ENCODE measurements at places on chromosomes 5 and 9. TPM values are rescaled to one million over a fixed set of nuclear protein-coding genes. Genes with fewer than 3 reads are reported as not detected.

GRCh38 chr9:95344735-95345325, 27.3 kb upstream of the FANCC start:
- no peaks in the 10 kb centered on the region for H3K27me3 ChIP-seq
- H3K4me3 ChIP-seq: no peak overlapping the region
- H3K4me1 ChIP-seq: peaks cover 5% of the 10 kb centered on the region

- DNase-seq: no peak
- H3K27ac ChIP-seq: no peak overlapping the region
- no peak overlapping the region for H3K4me3 ChIP-seq
These were observed 347.2 kb downstream of the DMAC1 start for GRCh38 chr9:7452378-7452777.

DNA sequence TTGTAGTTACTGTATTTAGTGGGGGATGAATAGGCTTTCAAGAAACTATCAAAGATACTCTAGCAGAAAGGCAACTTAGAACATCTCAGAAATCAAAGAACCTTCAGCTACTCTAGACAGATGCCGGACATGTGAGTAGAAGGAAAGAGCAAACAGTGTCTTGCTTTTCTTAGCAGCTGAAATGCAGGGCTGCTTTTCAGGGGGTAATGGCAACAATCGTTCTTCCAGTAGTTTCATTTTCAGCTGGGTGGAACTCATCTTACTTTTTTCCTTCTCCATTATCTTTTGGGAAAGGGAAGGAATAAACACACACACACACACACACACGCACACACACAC, 281.6 kb downstream of the CRB2 start:
- H3K4me3 ChIP-seq: peak overlapping the region; percentile 79
- no peaks in the 10 kb centered on the region for H3K36me3 ChIP-seq
- no peak overlapping the region for H3K27ac ChIP-seq
- H3K4me1 ChIP-seq: peaks cover 11% of the 10 kb centered on the region
- no peaks in the 10 kb centered on the region for H3K27me3 ChIP-seq

DNA sequence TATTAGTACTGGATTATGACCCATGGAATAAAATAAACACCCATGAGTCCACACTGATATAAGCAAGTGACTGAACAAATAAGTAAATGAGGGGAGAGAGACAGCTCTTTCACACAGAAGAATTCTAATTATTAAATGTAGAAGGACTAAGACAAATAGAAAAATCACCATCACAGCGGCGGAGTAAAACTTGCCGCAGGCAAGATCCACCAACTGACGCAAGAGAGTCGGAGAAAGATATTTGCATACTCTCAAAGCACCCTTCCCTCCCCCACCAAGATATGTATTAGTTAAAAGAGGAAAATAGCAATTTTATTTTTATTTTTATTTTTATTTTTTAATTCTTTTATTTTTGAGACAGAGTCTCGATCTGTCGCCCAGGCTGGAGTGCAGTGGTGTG, 14.6 kb upstream of the N4BP3 start:
- peaks cover 7% of the 10 kb centered on the region for H3K4me1 ChIP-seq
- H3K4me3 ChIP-seq: no peak overlapping the region
- no peaks in the 10 kb centered on the region for H3K27me3 ChIP-seq
- no peak overlapping the region for H3K27ac ChIP-seq

GRCh38 chr5:131254741-131255140, 9.1 kb upstream of the CDC42SE2 start:
- no peaks in the 10 kb centered on the region for H3K27me3 ChIP-seq
- peak overlapping the region; percentile 86 for H3K27ac ChIP-seq
- peak overlapping the region; percentile 100 for H3K4me3 ChIP-seq
- H3K36me3 ChIP-seq: peaks cover 6% of the 10 kb centered on the region
- peaks cover 84% of the 10 kb centered on the region for H3K4me1 ChIP-seq

GRCh38 chr9:120446671-120447070, 133.3 kb downstream of the CDK5RAP2 start:
- peaks cover 58% of the 10 kb centered on the region for H3K36me3 ChIP-seq
- H3K27me3 ChIP-seq: no peaks in the 10 kb centered on the region
- no peak for DNase-seq
- no peak overlapping the region for H3K4me3 ChIP-seq
- H3K27ac ChIP-seq: no peak overlapping the region

DNA sequence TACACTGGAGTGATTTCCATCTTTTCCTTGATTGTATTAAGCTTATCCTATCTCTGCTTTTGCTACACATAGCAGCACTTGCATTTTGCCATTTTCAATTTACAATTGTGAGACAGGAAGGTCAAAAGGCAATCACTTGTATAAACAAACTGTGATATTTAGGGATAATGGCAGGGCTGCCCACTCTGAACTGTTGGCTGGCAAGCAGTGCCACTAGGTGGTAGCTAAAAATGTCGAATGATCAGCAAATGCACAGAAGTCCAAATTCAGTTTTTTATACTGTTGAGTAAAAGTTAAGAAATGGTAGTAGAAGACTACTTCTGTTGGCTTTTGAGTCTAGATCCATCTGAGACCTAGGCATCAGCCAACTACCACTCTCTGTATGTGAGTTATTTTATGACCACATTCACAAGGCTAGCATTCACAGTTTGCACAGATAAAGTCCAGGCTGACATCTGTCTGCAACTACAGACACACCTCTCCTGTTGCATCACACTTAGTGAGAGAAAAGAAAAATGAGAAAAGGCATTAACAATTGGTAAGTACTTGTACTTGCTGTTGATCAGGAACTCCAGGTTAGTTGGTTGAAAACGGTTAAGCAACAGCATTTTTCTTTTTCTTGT, 108.8 kb upstream of the ASTN2 start:
- no peak overlapping the region for H3K27ac ChIP-seq
- no peaks in the 10 kb centered on the region for H3K36me3 ChIP-seq
- no peak overlapping the region for H3K4me3 ChIP-seq
- DNase-seq: no peak

DNA sequence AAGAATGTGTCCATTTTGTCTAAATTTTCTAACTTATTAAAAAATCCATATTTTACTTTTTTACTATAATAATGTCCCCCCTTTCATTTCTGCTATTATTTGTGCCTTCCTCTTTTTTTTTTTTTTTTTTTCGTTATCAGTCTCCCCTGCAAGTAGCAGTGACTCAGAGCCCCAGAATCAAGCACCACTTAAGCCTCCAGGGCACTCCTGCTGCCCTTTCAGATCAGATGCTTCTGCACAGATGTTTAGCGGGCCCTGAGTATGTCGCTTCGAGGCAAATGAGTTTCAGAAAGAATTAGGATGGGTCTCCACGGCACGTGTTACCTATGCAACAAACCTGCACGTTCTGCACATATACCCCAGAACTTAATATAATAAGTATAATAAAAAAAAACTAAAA, 11.7 kb downstream of the MED7 start:
- no peaks in the 10 kb centered on the region for H3K4me1 ChIP-seq
- no peak for DNase-seq

- no peak overlapping the region for H3K27ac ChIP-seq
- H3K27me3 ChIP-seq: no peaks in the 10 kb centered on the region
- no peak for DNase-seq
These were observed 54.1 kb upstream of the ABL1 start for GRCh38 chr9:130780865-130781504.

GRCh38 chr9:99464568-99464967, 242.5 kb downstream of the SEC61B start:
- no peaks in the 10 kb centered on the region for H3K27me3 ChIP-seq
- H3K36me3 ChIP-seq: no peaks in the 10 kb centered on the region
- no peak for DNase-seq
- no peaks in the 10 kb centered on the region for H3K4me1 ChIP-seq
- H3K27ac ChIP-seq: no peak overlapping the region
- H3K4me3 ChIP-seq: no peak overlapping the region

The TTLL11 gene
- 3.5 TPM for total RNA-seq

The IFNB1 gene
- total RNA-seq: not detected

All from CD4-positive, CD25-positive, alpha-beta regulatory T cell (primary cell).